Neural progenitor cell (in vitro differentiated cells): ENCODE measurements at places on chromosomes 3 and 15.

GRCh38 chr3:124292329-124292728, 300.4 kb upstream of the ROPN1 start:
- no peaks in the 10 kb centered on the region for H3K4me1 ChIP-seq
- H3K27ac ChIP-seq = no peak overlapping the region
- DNase-seq = no peak
- no peaks in the 10 kb centered on the region for H3K36me3 ChIP-seq

DNA sequence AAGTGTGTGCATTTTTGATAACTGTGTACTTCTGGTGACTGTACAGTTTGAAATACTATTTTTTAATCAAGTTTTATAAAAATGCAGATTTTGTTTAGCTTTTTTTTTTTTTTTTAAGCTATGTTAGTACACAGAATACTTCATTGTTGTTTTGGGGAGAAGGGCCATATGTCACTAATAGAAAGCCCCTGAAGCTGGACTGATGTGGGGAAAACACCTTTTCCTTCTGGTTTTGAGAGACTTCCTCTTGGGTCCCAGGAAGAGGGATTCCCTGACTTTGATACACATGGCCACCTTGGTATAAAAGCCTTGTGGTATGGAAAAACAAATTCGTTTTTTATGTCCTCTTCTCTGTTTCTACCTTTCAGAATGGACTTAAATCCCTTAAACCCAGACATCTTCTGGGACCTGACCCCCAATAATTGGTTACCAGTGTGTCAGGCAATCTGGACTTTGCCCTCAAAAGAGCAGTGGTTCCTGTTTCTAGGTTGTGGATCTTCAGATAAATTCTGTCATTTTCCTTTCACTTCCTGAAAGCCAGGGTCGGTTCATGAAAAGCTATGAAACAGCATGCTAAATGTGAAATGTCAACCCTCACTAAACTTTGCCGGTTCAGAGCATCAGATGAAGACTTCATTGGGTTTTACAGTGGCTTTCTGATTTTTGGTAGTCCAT, 31.1 kb upstream of the BLOC1S6 start:
- peaks cover 53% of the 10 kb centered on the region for H3K27me3 ChIP-seq
- no peak overlapping the region for H3K27ac ChIP-seq
- H3K36me3 ChIP-seq = no peaks in the 10 kb centered on the region
- H3K4me3 ChIP-seq = no peak overlapping the region

DNA sequence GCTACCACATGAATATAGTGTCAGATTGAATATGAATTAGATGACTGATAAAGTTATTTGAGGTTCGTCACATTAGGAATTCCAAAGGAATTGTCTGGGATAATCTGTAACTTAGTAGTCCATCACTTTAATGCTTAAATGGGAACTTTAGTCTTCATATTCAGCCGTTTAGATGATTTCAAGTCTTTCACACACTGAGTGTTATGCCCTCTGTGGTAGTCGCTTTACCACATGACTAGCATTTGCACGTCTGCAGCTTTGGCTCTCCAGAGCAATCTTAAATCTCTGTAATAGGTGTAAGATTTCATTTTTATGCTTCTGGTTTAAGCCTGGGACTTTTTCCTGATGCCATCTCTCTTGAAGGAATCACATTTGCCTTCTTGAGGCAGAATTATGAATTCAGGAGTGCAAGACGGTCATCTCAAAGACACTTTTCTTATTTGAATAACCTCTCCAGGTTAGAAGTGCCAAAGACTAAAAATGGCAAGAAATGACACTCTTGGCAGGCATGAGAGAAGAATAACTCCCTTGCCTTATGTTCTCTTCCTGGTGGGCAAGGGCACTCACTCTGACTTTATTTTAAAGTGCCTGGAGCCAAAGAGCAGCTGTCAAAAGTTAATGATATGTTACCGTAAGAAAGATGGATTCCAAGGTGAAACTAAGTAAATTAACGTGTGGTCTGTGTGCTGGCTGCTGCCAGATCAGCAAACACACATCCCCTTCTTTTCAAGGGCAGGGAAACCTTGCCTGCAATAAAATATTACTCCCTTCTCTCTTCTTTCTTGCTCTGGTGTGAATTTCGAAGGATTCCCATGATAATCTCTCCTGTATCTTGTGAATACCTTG, 153.3 kb downstream of the B3GALNT1 start:
- H3K4me1 ChIP-seq = peaks cover 7% of the 10 kb centered on the region
- no peaks in the 10 kb centered on the region for H3K27me3 ChIP-seq
- no peaks in the 10 kb centered on the region for H3K36me3 ChIP-seq
- H3K27ac ChIP-seq = no peak overlapping the region

- H3K4me1 ChIP-seq = no peaks in the 10 kb centered on the region
- no peaks in the 10 kb centered on the region for H3K27me3 ChIP-seq
- H3K4me3 ChIP-seq = no peak overlapping the region
- DNase-seq = no peak
Observed at GRCh38 chr3:6108957-6109356, 752.0 kb upstream of the GRM7 start.

DNA sequence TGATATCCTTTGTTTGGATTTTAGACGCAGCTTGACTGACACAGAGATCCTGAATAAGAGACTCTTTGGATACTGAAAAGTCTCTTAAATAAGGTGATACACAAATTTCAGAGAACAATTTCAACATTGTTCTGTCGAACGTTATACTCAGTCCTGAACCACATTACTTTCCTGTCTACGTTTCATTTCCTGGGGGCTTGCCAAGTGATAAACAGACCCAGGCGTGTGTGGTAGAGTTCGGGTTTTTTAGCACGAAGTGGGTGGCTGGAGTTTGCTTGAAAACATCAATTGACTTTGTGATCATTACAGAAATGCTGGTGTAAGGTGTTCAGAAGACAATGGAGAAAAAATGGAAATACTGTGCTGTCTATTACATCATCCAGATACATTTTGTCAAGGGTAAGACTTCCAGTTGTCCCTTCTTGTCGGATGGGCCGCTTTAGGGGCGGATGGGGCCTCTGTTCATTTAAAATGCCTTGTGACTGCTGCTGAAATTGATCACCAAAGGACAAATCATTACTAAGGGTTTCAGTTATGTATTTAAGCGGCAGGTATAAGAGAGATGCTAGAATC, at the start of gene CD96:
Gene CD96 (plus strand): TSS at position 287 of the 573 bp plus-strand sequence. CDS start 52 bp downstream, at position 339.
- DNase-seq = no peak
- H3K27ac ChIP-seq = no peak within 1 kb of the TSS
- H3K4me1 ChIP-seq = no peaks in the 10 kb centered on the region
- H3K27me3 ChIP-seq = no peaks in the 10 kb centered on the region

DNA sequence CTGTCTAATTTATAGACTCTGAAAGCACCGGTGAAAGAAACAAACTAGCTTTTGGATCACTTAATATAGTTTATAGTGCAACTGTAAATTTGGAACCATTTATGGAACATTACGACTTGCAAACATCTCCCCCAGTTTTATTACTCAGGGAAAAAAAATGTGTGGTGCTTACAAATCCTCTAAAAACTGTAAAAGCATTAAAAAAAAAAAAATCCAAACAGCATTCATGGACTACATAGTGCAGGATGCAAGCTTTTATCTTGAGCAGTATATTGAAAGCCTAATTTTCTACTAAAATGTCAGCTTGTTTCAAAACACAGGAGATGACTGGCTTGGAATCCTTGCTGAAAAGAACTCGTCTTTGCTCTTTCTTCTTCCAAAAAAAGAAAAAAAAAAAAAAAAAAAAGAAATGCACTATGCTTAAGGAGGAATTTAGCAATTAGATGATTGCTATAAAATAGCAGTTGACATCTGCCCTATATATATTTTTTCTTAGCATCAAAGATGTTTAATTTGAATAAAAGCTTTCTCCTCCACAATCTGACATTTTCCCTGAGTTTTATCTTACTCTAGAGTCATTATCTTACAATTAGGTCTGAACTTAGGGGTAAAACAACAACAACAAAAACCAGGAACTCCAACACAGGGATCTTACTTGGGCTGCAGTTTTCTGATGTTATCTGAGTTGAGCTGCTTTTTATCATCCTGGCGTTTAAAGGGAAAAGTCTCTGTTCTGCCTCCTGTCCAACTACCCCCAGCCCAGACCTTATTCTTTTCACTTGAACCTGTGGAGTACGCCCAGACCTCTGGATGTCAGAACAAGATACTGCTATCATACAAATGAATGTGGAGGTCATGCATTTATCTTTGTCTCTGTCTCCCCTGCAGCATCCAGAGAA, 62.6 kb upstream of the PDZRN3 start:
- no peaks in the 10 kb centered on the region for H3K27me3 ChIP-seq
- DNase-seq = no peak
- H3K36me3 ChIP-seq = no peaks in the 10 kb centered on the region
- H3K4me3 ChIP-seq = no peak overlapping the region
- H3K27ac ChIP-seq = no peak overlapping the region
- H3K4me1 ChIP-seq = peaks cover 21% of the 10 kb centered on the region

- DNase-seq = peak; percentile 6
- no peak overlapping the region for H3K4me3 ChIP-seq
- H3K4me1 ChIP-seq = peaks cover 24% of the 10 kb centered on the region
- H3K36me3 ChIP-seq = no peaks in the 10 kb centered on the region
- H3K27me3 ChIP-seq = no peaks in the 10 kb centered on the region
Observed at GRCh38 chr3:95627293-95627692, 1187.1 kb upstream of the EPHA6 start.

GRCh38 chr3:24339266-24339825, 155.3 kb downstream of the THRB start:
- no peaks in the 10 kb centered on the region for H3K27me3 ChIP-seq
- H3K4me1 ChIP-seq = no peaks in the 10 kb centered on the region
- no peak overlapping the region for H3K27ac ChIP-seq
- H3K4me3 ChIP-seq = no peak overlapping the region
- no peaks in the 10 kb centered on the region for H3K36me3 ChIP-seq
- DNase-seq = no peak

DNA sequence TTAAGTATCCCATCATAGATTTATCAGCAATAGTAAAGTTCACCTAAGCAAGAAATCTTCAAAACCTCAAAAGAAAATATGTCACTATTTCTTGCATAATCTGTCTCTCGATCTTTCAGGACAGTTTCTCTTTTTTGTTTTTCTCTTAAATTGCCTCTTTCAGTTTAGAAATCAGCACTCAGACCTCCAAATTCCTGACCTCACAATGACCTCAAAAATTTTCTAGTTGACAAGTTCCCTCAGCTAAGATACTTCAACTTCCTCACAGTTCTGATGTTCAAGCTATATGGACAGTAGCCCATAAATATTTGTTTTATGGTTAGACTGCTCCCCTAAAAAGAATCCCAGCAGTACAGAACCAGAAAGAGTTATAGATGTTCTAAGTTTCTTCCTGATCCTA, 24.1 kb downstream of the SLC24A5 start:
- H3K27me3 ChIP-seq = no peaks in the 10 kb centered on the region
- peaks cover 22% of the 10 kb centered on the region for H3K4me1 ChIP-seq
- H3K27ac ChIP-seq = peak overlapping the region; percentile 56
- H3K4me3 ChIP-seq = no peak overlapping the region

DNA sequence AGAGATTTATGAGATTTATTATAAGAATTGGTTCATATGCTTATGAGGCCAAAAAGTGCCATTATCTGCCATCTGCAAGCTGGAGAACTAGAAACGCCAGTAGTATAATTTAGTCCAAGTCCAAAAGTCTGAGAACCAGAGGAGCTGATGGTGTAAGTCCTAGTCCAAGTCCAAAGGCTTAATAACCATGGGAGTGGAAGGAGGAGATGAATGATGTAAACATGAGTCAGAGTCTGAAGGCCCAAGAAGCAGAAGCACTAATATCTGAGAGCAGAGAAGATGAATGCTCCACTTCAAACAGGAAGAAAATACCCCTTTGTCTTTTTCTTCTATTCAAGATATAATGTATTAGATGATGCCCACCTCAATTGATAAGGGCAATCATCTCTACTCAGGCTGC, 185.7 kb downstream of the CGGBP1 start:
- no peaks in the 10 kb centered on the region for H3K4me1 ChIP-seq
- H3K27ac ChIP-seq = no peak overlapping the region
- no peaks in the 10 kb centered on the region for H3K36me3 ChIP-seq

DNA sequence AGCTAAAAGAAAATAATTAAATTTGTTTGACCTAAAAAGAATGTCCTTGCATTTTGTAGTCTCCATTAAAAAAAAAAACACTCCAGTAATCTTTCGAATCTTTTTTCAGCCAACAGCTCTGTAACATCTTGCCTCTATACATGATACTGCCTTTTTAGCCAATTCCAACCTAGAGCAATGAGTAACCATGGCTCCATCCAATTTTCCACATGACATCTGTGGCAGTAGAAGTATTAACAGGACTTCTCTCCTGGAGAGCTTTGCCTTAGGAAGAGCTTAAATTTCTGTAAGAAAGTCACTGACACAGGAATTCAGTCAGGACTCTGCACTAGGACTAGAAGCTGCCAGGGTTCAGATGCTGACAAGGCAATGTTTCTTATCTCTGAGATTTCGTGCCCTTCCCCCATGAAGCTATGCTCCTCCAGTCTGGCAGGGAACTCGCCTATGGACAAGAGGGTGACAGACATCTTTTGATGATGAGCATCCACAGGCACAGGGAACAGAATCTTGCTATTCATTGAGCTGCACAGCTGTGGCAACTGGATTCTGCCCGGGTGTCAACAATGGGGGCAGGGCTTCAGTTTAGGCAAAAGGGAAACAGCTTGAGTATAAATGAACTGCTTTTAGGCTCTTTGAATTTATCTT, 81.8 kb downstream of the ALCAM start:
- peaks cover 11% of the 10 kb centered on the region for H3K4me1 ChIP-seq
- no peaks in the 10 kb centered on the region for H3K36me3 ChIP-seq
- H3K27me3 ChIP-seq = no peaks in the 10 kb centered on the region
- H3K27ac ChIP-seq = peak overlapping the region; percentile 46

DNA sequence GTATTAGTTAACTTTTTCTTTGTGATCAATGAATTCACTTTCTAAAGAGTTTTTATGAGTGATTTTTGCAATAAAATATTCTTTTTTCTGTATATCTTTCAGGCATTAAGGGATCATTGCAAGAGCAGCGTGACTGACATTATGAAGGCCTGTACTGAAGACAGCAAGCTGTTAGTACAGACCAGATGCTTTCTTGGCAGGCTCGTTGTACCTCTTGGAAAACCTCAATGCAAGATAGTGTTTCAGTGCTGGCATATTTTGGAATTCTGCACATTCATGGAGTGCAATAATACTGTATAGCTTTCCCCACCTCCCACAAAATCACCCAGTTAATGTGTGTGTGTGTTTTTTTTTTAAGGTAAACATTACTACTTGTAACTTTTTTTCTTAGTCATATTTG, 24.4 kb downstream of the SELENOT start:
- no peak for DNase-seq
- H3K36me3 ChIP-seq = peaks cover 24% of the 10 kb centered on the region
- H3K27ac ChIP-seq = no peak overlapping the region
- no peaks in the 10 kb centered on the region for H3K27me3 ChIP-seq
- no peak overlapping the region for H3K4me3 ChIP-seq

- no peak overlapping the region for H3K4me3 ChIP-seq
- no peaks in the 10 kb centered on the region for H3K36me3 ChIP-seq
- no peak overlapping the region for H3K27ac ChIP-seq
- H3K27me3 ChIP-seq = no peaks in the 10 kb centered on the region
- DNase-seq = no peak
Observed at GRCh38 chr15:43446344-43446743, 46.6 kb downstream of the TP53BP1 start.

DNA sequence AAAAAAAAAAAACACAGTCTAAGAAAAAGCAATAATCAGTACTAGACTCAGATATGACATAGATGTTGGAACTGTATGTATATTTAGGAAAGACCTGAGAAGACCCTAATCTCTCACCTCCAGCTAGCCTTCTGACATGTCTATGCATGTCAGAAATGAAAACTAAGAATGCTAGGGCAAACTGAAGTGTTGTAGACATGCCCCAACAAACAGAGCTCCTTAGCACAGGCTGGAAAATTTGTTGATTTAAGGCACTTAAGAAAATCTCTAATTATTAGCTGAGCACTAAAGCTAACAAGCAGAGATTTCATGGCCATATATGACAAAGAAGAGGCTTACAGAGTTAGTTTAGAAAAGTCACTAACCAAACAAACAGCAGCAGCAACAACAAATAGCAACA, 45.5 kb upstream of the PRSS50 start:
- peaks cover 7% of the 10 kb centered on the region for H3K4me1 ChIP-seq
- DNase-seq = no peak
- H3K36me3 ChIP-seq = no peaks in the 10 kb centered on the region
